Hepatocyte (in vitro differentiated cells): ENCODE measurements at places on chromosomes 2 and 18. TPM values are rescaled to one million over a fixed set of nuclear protein-coding genes. Genes with fewer than 3 reads are reported as not detected.

TUBA4B gene
- polyA plus RNA-seq, result not detected in 2 replicates

DNA sequence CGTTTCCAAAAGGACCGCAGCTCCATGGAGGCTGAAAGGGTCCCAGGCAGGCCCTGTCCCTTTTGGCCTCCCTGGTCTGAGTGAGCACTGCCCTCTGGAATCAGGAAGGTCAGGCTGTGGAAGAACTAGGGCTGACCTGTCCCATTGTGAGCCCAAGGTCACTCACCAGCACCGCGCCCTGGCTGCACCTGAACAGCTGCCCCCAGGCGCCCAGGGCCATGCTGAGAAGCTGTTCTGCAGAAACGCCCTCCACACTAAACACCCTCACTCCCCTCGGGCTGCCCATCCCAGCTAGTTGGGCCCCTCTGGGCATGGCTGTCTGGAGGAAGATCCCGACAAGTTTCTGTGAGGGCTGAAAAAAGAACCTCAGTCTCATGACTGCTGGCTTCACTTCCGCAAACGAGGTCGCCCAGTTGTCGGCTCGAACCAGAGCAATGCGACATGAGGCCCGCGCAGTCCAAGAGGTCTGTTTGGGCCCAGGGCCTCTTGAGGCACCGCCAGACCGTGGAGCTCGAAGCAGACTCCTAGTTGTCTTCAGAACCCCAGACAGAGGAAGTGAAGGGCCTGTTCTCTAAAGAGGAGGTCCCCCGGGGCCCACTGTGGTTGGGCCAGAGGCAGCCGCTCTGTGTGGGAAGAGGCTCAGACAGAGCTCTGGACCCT, 64.4 kb downstream of the INPP5D start:
- no peak for DNase-seq
- no peaks in the 10 kb centered on the region for H3K27me3 ChIP-seq
- H3K4me1 ChIP-seq, result no peaks in the 10 kb centered on the region
- no peaks in the 10 kb centered on the region for H3K36me3 ChIP-seq
- H3K27ac ChIP-seq, result no peak overlapping the region
- no peak overlapping the region for H3K4me3 ChIP-seq

CAVIN2 gene
- 2.0 and 2.7 TPM in 2 replicates for polyA plus RNA-seq

DNA sequence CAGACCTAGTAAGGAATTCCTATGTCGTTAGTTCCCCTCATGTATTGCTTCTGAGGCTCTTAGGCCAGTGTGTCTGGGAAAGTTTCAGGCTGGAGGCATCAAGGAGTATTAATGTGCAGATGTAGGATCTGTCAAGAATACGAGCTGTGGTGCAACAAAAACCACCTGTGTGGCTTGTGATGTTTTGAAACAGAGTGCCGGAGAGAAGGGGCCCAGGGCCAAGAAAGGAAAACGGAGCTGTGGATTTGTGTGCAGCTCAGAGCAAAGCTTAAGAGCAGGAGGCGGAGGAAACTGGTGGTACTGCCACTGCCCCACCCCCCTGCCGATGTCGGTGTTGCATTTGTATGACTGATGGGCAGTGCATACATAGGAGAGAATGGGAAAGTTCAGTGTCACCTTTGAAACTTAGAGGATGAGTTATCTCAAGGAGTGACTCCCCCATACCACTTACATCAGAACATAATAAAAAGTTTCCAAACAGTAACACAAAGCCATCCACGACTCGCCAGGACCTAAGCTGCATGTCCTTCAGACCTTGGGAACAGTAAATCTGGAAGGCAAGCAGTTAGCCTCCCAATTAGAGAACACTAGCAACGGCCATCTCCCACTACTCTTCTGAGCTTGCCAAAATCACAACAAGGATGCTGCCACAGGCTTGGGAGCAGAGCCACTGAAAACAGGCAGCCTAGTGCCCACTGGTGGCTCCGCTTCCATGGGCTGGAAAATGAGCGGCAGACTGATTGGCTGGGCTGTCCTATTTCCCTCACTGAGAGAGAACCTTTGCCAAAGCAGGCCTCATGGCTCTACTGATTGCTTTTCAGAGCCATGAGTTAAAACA, 152.7 kb upstream of the NT5C1B start:
- peak; percentile 40 for DNase-seq
- H3K4me1 ChIP-seq, result no peaks in the 10 kb centered on the region
- H3K36me3 ChIP-seq, result no peaks in the 10 kb centered on the region
- H3K27ac ChIP-seq, result no peak overlapping the region

TNFRSF11A gene
- 2.1 and 4.1 TPM in 2 replicates for polyA plus RNA-seq

DCDC2C gene
- not detected in 2 replicates for polyA plus RNA-seq

LYPD1 gene
- 17.4 and 20.2 TPM in 2 replicates for polyA plus RNA-seq

DNA sequence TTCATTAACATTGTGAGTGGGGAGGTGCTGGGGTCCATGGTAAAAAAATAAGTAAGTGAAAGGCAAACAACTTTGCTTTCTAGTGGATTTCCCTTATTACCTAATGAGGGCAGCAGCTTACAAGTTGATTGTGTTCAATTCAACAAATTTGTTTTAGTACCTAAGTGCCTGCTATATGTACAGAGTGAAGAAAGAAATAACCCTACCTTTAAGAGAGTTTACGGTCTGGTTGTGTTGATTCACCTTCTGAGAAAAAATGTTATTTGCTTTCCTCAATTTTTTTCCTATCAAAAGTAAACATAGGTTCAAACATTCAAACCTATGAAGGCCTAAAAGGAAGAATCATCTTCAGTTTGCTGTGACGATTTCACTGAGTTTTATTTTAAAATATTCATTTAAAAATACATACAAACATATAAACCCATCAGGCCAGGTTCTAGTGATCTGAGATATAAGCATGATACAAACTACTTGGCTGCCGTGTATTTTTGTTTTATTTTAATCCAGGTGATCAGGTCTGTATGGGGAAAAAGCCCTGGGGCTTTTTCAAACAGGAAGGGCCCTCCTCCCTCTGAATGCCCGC, 1.5 kb upstream of the SPTBN1 start:
- no peaks in the 10 kb centered on the region for H3K27me3 ChIP-seq
- peak overlapping the region; percentile 91 for H3K4me3 ChIP-seq
- H3K4me1 ChIP-seq, result peaks cover 13% of the 10 kb centered on the region
- H3K27ac ChIP-seq, result peak overlapping the region; percentile 91
- no peak for DNase-seq

- no peaks in the 10 kb centered on the region for H3K4me1 ChIP-seq
- DNase-seq, result no peak
- H3K27ac ChIP-seq, result no peak overlapping the region
- no peaks in the 10 kb centered on the region for H3K36me3 ChIP-seq
- no peaks in the 10 kb centered on the region for H3K27me3 ChIP-seq
Observed at GRCh38 chr2:65786765-65787164, 354.4 kb upstream of the SPRED2 start.

- H3K27me3 ChIP-seq, result no peaks in the 10 kb centered on the region
- H3K36me3 ChIP-seq, result no peaks in the 10 kb centered on the region
- DNase-seq, result no peak
- no peak overlapping the region for H3K27ac ChIP-seq
- no peak overlapping the region for H3K4me3 ChIP-seq
- peaks cover 6% of the 10 kb centered on the region for H3K4me1 ChIP-seq
Observed at GRCh38 chr18:78244779-78245178, 734.8 kb upstream of the SALL3 start.

CRACDL gene
- polyA plus RNA-seq, result 1.4 TPM in 1 of 2 replicates, not detected in the other

DNA sequence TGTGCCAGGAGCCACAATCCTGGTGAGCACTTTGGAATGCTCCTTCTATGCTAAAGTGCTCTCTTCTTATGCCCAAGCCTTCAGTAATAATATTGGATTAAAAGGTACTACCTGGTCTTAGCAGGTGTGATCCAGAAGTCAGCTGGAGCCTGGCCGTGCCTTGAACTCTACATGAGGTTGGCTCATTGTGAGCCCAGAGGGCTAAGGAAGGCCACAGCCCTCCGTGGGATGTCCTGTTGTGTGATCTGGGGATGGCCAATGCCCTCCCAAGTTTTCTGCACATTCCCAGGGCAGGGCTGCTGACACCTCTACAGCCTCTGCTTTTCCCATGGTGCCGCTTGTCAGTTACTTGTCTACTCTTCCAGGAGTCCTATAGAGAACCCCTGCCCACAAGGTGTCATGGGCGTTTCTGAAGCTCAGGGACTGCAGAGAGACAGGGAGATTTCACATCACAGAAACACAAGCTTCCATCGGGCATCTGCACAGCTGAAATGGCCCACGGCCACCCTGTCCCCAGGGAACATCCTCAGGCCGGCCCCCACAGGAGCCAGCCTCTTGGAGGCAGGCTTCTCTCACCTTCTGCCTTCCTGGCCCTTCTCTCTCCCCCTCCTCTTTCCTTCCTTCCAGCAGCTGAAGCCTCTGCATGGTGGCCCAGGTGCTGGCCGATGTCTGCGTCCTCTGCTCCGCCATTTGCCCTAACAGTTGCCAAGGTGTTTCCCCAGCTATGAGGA, 27.3 kb upstream of the GPR55 start:
- no peak overlapping the region for H3K27ac ChIP-seq
- H3K27me3 ChIP-seq, result no peaks in the 10 kb centered on the region
- peaks cover 4% of the 10 kb centered on the region for H3K4me1 ChIP-seq

- no peaks in the 10 kb centered on the region for H3K4me1 ChIP-seq
- DNase-seq, result peak; percentile 32
- H3K4me3 ChIP-seq, result no peak overlapping the region
- no peak overlapping the region for H3K27ac ChIP-seq
- no peaks in the 10 kb centered on the region for H3K36me3 ChIP-seq
- H3K27me3 ChIP-seq, result peaks cover under 1% of the 10 kb centered on the region
Observed at GRCh38 chr2:118974103-118974993, 32.4 kb downstream of the MARCO start.

- no peaks in the 10 kb centered on the region for H3K36me3 ChIP-seq
- no peaks in the 10 kb centered on the region for H3K27me3 ChIP-seq
- no peak overlapping the region for H3K4me3 ChIP-seq
Observed at GRCh38 chr2:121085801-121086200, 199.2 kb downstream of the TFCP2L1 start.

- no peak for DNase-seq
- no peaks in the 10 kb centered on the region for H3K36me3 ChIP-seq
- H3K4me1 ChIP-seq, result peaks cover 72% of the 10 kb centered on the region
- no peaks in the 10 kb centered on the region for H3K27me3 ChIP-seq
- no peak overlapping the region for H3K4me3 ChIP-seq
Observed at GRCh38 chr2:43347746-43348145, 121.3 kb upstream of the ZFP36L2 start.

GRCh38 chr2:45929674-45930395, 278.4 kb downstream of the PRKCE start:
- no peaks in the 10 kb centered on the region for H3K36me3 ChIP-seq
- no peak overlapping the region for H3K4me3 ChIP-seq
- no peaks in the 10 kb centered on the region for H3K4me1 ChIP-seq
- H3K27ac ChIP-seq, result peak overlapping the region; percentile 41
- no peaks in the 10 kb centered on the region for H3K27me3 ChIP-seq

KRTCAP3 gene
- polyA plus RNA-seq, result 21.0 and 23.3 TPM in 2 replicates

DNA sequence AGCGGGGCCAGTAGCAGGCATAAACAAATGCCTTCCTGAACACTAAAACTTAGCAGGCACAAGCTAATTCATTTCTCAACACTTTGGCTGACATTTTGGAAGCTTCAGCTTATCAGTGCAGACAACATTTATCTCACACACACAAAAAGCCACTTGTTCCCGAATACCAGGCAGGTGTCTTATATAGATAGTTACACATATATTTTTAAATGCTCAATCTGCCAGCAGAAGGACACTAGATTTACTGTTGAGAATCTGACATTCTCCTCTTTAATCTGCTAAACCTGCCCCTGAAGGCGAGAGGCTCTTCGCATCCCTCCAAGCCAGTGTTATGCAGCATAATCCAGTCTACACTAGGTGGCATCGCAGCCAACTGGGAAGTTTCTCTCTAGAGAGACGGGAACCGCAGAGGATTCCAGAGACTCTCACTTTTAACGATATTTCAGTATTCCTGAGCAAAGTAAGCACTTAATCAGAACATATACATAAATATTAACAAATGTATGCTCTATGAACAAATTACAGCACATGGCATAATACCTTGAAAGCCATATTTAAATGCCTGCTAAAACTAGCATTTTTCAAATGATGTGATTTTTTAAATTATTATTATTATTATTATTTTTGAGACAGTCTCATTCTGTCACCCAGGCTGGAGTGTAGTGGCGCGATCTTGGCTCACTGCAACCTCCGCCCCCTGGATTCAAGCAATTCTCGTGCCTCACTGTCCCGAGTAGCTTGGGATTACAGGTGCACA, 90.2 kb upstream of the SCG2 start:
- no peaks in the 10 kb centered on the region for H3K4me1 ChIP-seq
- no peak overlapping the region for H3K4me3 ChIP-seq
- no peaks in the 10 kb centered on the region for H3K27me3 ChIP-seq
- peak; percentile 73 for DNase-seq
- no peaks in the 10 kb centered on the region for H3K36me3 ChIP-seq

GCKR gene
- 7.6 and 8.7 TPM in 2 replicates for polyA plus RNA-seq

ASXL3 gene
- 1.4 and 2.7 TPM in 2 replicates for polyA plus RNA-seq

AKAIN1 gene
- polyA plus RNA-seq, result not detected in 2 replicates

DNA sequence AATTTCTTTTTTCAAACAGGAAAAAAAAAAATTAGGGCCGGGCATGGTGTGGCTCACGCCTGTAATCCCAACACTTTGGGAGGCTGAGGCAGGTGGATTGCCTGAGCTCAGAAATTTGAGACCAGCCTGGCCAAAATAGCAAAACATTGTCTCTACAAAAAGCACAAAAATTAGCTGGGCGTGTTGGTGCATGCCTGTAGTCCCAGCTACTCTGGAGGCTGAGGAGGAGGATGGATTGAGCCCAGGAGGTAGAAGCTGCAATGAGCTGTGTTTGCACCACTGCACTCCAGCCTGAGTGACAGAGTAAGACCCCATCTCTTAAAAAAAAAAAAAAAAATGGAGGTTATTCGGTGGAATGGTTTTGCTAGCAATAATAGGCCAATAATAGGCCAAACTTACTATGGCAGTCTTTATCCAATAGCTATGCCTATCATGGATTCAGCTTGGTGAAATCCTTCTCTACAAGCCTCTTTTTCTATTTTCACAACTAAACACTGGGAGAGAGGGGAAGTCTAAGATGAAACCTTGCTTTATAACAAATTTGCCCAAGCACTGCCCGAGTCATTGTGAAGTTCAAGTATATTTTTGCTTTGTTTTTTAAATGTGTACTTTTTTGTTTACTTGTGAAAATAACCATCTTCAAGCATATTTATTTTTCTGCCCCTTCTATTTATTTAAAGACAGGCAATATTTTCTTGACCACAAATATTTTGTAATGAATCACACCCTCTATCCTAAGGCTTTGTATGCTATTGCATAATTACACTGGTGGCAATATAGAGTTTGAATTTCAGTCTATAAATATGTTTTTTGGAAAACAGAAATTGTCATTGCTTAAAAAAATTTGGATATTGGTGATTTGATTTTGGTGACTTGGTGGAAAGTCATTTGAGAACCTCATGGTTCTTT, 20.0 kb upstream of the KYNU start:
- H3K4me3 ChIP-seq, result no peak overlapping the region
- H3K27me3 ChIP-seq, result no peaks in the 10 kb centered on the region
- H3K27ac ChIP-seq, result no peak overlapping the region
- no peaks in the 10 kb centered on the region for H3K36me3 ChIP-seq

PNO1 gene
- polyA plus RNA-seq, result 20.7 and 22.9 TPM in 2 replicates

- H3K4me3 ChIP-seq, result no peak overlapping the region
- no peaks in the 10 kb centered on the region for H3K4me1 ChIP-seq
- no peaks in the 10 kb centered on the region for H3K27me3 ChIP-seq
- no peak for DNase-seq
Observed at GRCh38 chr2:196380575-196380974, 209.2 kb upstream of the STK17B start.

GRCh38 chr18:36527051-36527450, 229.5 kb downstream of the FHOD3 start:
- H3K4me3 ChIP-seq, result no peak overlapping the region
- H3K27me3 ChIP-seq, result no peaks in the 10 kb centered on the region
- no peak for DNase-seq
- H3K27ac ChIP-seq, result no peak overlapping the region
- H3K4me1 ChIP-seq, result peaks cover 4% of the 10 kb centered on the region

NEU4 gene
- 8.7 and 10.2 TPM in 2 replicates for polyA plus RNA-seq
